Activated T-helper 9 cell treated with anti-CD3 and anti-CD28 coated beads, Interleukin-2, amount 50 U/mL, for 16 hours (primary cell): ENCODE measurements at places on chromosomes 5 and 9.

- no peak for DNase-seq
Measured at GRCh38 chr9:135796784-135797485, 95.0 kb downstream of the KCNT1 start.

DNA sequence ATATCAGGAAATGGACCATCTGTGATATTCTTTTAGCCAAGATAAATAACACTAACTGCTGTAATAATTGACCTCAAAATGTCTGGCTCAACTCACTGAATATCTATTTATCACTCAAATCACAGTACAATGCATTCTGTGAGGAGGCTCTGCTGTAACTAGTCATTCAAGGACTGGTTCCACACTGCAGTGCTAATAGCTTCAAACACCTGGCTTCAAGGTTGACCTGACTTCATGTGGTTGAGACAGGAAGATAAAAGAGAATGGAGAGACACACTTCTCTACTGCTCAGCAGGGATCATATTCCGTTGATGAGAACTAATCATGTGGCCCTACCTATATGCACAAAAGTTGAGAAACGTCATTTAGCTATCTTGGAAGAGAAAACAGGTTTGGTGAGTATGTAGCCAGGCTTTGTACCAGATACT is 3.4 kb upstream of the RHOBTB3 start:
- no peak for DNase-seq

DNA sequence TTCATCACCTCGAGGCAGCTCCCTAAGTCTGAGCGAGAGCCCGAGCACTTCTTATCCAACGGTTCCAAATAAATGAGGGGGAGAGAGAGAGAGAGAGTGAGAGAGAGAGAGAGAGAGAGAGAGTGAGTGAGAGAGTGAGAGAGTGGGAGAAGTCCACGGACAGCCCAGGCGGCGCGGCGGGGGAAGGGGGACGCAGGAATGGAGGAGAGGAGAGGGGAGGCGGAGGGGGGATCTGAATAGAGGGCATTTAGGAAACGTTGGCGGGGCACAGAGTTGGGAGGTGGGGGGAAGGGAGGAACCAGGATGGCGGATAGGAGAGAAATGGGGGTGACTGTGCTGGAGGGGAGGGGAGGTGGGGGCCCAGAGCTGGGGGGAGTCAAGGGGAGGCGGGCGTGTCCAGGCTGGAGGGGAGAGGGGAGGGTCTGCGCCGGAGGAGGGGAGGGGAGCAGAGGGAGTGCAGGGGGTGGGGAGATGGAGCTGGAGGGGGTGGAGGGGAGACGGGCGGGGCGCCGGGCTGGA is 398 bp upstream of the BASP1 start:
- no peak for DNase-seq

DNA sequence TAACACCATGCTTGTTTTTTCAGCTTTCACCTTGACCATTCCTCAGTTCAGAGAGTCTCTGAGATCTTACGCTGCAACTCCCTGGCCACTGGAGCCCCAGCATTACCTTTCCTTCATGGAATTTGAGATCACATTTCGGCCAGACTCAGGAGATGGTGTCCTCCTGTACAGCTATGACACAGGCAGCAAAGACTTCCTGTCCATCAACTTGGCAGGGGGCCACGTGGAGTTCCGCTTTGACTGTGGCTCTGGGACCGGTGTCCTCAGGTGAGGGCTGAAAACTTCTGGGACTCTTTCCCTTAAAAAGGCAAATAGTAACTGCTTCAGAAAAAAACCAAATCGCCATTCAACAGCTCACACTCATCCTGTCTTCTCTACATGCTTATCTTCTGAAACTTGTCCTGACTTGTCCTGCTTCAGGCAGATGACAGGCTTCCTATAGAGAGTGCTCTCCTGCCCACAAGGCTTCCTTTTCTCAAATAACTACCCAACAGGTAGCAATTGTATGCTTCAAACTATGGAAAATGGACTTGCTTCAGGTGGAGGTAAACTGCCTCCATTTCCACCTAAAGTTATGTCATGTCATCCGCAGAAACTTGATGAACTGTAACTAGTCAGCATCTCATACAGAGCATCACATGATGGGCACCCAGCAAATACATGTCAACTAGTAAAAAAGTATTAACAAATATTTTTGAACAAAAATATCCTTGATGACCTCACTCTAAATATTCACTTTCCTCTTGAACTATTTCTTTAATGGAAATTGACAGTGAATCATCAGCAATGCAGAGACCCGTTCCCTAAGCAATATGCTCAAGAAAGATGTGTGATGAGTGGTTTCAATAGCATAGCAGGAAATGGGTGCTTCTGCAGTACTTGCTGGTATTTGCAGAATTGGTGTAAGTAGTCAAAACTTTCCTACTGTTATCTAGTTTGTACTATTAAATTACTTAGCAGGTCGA is 129.2 kb downstream of the LIFR start:
- no peak for DNase-seq

DNA sequence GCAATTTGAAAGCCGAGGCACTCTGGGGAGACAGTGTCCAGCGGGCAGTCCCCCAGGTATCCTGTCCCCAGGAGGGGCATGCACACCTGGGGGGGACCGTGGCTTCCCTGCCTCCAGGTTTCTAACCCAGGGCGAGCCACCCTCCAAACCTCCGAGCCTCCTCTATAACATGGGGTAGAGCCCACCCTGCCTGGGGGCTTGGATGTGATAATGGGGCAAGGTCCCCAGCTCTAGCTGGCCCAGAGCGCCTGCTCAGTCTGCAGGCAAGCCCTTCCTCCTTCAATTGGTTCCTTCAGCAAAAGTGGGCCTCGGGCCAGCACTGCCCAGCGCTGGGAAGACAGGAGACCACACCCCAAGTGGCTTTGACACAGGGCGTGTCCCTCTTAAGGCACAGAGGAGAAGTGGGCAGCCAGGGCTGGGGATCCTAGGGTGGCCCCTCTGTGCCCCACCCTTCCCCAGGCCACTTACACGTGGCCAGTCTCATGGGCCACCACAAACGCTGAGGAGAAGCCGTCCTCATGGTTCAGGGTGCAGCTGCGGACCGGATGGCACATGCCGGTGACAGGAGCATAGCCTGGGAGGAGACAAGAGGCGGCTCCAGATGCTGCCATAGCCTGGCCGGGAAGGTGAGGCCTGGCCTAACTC is 94.3 kb downstream of the ZNF354C start:
- no peak for DNase-seq

DNA sequence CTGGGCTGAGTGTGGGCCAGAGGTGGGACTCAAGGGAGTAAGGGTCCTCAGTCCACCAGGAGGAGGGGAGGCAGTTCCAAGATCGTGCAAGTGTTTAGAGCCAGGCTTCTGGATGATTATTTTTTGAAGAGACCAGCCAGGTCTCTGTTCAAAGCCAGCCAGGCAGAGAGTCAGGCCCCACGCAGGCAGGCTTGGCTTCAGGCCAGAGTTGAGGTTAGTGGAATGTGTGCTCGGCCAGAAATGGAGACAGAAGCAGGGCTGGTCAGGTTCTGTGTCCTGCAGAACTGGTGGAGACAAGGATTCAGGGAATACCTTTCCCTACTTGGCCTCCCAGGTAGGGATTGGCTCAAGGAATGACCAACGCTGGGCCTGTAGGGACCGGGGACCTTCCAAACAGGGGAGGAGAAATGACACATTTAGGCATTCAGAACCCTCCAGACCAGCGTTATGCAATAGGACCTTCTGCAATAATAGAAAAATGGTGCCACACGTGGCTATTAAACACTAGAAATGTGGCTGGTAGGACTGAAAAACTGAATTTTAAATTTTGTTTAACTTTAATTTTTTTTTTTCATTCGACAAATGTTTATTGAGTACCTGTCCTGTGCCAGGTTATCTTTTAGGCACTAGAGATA is 106.2 kb downstream of the CMYA5 start:
- no peak for DNase-seq

DNA sequence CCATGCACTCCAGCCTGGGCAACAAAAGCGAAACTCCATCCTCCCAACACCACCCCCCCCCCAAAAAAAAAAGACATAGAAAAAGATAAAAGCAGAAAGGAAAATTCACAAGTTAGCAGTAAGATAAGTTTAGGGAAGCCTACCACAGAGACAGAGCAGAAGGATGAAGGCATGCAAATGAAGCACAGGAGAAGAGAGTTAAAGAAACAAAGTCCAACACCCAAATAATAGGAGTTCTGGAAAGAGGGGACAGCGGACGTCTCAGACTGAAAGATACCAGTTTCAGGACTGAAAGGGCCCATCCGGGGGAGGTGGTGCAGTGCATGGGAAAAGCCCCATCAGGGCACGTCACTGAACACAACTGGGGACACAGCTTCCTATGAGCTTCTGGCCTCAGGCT is 54.3 kb downstream of the OTULIN start:
- no peak for DNase-seq

DNA sequence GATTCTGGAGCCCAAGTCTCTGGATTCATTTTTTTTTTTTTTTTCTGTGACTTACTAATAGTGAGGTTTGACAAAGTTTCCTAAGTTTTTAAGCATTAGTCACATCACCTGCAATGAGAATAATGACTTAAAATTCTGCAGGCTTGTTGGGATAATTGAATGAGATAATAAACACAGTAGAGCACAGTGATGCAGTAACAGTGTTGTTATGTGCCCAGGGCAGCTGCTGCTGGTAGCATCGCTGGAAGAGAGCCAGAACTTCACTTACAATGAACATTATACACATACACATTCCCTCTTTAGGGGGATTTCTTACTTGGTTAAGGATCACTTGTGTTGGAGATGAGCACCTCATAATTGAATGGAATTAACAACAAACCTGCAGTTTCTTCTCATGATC is 78.9 kb downstream of the ALDH7A1 start:
- no peak for DNase-seq

- no peak for DNase-seq
Measured at GRCh38 chr5:132506094-132506692, 15.6 kb upstream of the IRF1 start.

- no peak for DNase-seq
Measured at GRCh38 chr5:130189961-130190360, 285.7 kb downstream of the CHSY3 start.

DNA sequence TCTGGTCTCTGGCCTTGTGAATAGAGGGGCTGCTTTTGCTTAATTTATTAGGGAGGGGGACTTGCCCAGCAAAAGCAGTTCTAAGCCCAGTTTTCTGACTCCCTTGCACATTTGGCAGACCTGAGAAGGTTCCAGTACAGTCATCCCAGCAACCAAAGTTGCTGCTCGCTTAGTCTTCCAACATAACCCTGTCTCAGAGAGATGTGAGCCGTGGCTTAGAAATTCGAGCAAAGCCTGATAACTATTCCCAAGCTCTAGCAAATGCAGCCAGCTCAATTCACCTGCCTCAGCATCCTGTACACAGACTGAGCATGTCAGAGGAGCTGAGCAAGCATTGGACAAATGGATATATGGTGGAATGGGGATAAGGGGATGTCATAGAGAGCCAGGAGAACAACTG is 401.9 kb downstream of the SPOCK1 start:
- no peak for DNase-seq

DNA sequence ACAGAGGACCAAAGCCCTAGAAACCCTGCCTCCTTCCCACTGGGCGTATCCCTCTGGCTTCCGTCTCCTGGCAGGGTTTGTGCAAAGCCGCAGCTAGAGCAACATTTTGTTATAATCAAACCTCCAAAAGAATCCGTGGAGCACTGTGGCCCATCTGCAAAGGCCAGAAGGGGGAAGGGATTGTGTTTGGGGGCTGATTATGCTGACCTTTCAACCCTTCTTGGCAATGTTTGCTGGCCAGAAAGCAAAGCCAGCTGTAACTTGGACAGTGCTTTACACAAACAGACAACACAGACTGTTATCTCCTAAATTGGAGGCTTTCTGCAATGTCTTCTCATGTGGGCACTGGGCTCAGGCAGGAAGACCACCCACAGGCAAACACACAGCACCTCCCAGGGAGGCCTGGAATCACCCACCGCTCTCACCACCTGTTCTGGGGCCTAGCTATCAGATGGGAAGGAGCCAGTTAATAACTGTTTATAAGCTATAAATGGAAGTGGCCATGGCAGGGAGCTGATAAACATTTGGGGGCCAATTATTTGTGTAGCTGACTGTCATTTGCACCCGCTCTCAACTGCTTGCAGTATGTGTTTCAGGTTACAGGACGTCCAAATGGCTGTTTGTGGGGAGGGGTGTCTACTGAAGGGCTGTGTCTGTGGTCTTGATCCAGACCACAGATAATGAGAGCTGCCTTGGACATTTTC is 121.6 kb upstream of the ERCC6L2 start:
- DNase-seq = no peak

DNA sequence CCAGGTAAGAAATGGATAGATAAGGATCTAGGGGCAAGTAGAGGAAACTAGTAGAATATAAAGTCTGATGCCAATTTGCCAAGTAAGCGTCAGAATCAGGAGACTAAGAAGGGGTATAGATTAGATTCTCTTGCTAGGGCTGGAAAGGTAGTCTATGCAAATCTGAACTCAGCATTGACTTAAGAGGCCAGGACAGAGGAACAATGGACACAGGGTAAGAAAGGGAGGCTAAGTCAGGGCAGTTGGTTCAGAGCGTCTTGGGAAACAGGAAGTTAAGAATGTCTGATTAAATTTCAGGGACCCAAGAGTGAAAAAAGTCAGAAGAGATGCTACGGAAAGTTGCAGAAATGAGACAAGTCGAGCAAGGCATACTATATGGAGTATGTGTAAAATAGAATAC is 263.2 kb upstream of the HAPLN1 start:
- no peak for DNase-seq

- no peak for DNase-seq
Measured at GRCh38 chr5:78361631-78361993, 1.2 kb downstream of the SCAMP1 start.

GRCh38 chr9:78618735-78619134 is 321.8 kb downstream of the PSAT1 start:
- no peak for DNase-seq

DNA sequence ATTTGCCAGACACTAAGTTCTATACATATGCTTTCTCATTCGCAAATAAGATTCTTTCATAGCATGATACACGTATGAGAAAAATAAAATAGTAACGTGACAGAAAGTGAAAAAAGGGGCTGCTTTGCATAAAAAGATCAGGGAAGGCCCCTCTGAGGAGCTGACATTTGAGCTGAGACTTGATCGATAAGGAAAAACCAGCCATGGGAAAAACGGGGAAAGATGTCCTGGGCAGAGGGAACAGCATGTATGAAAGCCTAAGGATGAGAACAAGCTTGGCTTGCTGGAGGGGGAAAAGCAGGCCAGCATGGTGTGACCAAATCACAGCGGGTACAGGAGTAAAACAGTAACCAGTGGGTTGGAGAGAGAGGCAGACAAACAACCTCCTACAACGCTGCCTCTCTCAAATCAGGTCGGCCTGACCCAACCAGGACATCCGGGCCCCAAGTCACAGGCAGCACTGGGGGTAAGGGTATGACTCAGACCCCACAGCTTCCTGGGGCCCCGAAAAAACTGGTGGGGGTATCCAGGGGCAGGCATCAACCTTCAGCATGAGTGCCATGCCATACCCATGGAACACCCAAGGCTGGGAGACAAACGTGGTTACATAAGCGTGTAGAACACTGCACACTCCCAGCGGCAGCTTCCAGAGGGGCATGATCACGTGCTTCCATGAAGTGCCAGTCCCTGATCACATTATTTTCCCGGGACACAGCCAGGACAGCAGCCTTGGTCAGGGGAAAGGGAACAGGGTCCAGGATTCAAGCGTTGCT is 2.2 kb downstream of the TNIP1 start:
- DNase-seq = peak; percentile 69
